ENCODE measurements at places on chromosomes 7 and 10.

DNA sequence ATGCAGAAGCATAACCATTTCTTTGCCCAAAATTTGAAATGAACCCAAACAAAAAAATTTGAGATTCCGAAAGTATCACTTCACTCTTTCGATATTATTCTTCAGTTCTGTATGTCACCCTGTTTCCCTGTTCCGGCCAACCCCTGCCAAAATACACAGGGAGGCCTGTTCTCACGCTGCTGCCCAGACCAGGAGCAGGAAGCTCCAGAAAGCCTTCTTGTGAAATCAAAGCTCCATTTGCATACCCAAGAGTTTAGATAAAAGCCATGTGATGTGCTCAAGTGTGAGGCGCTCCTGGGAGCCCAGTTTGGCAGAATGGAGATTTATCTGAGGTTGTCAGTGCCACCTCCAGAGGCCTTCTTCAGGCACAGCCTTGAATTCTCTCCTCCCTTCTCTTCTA, 236.2 kb downstream of the FGFR2 start:
- no peak for DNase-seq

DNA sequence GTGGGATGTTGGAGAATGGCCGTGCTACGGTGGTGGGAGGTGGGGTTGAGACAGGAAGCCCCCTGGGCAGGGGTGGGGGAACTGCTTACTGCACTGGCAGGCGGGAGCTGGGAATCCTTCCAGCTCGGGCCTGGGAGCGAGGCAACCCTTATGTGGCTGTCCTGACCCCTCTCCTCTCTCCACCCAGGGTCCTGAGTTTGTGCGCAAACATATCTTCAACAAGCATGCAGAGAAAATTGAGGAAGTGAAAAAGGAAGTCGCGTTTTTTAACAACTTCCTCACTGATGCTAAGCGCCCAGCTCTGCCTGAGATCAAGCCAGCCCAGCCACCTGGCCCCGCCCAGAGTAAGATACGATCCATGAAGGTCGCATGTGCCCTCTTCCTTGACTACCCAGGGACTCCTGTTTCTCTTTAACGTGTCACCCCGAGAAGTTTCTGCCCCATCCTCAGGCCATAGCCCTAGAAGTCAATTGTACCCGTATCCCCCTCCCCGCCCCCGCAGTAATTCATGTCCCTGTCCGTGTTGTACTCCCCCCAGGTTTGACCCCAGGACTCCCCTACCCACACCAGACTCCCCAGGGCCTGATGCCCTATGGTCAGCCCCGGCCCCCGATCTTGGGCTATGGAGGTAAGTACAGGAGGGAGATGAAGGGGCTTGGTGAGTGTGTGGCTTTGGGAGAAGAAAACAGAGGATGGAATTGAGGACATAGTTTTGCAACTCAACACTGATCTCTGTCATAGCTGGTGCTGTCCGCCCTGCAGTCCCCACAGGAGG, 1.8 kb downstream of the UFSP1 start:
- DNase-seq: peak; percentile 63

DNA sequence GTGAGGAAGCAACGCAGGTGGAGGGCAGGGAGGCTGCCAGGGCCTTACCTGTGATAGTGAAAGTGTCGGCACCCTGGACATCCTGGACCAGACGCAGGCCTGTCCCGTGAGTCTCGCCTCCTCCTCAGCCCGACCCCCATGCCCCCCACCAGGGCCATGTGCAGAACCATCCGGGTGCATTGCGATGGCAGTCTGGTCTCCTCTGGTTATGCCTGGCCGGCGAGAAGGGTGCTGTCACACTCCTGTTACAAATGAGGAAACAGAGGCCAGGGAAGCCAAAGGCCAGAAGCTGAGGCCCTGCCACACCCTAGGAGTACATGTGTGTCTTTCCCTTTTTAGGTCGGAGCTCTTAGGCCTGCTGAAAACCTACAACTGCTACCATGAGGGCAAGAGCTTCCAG, 7.2 kb downstream of the DEPP1 start:
- no peak for DNase-seq

DNA sequence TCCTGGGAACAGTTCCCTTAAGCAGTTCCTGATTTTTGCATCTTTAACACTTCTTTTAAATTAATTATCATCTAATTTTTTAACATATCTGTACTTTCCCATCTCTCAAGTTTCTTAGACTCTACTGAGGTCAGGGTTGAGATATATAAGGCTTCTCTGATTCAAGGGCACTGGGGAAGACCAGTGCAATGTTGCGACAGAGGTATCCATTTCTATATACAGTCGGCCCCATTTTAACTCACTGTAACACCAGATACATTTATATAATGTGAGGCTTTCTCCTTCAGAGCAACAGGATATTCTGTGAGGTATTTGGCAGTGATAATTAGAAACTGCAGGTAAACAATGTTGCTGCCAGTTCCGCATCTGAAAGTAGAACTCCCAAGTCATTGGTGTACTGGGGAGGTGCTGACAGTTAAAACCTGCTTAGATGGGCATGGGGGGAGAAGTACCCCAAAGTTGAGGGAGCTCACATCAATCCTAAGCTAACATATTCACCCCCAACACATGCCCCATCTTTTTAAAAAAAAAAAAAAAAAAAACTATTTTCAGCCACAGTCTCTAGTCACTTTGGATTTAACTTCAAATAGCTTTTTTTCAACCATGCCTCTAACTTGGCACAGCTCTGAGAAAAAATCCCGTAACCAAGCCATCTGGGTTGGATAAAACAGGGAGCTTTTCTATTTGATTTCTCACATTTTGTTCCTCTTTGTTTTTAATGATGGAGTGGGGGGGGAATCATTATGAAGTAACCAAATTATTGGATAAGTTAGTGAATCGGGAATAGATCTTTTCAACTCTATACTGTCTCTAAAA, 62.9 kb downstream of the REEP3 start:
- DNase-seq: no peak

DNA sequence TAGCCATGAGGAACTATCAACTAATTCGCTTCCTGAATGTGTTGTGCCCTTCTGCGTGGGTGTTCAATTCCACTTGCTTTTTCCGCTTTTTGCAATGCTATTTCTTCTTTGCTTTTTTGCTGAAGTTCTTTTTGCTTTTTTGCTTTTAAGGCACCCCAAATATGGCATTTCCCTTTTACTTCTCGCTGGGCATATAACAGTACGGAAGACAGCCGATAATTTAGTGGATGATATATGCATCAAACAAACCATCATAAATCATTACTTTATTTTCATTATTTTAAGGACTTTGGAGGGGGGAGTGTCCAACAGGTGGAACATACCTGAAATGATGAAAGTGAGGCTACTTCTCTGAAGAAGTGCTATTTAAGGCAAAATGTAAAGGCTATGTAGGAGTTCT, 277.0 kb upstream of the MTPN start:
- DNase-seq: no peak

GRCh38 chr7:120442838-120443237, 169.9 kb downstream of the KCND2 start:
- no peak for DNase-seq

GRCh38 chr7:121034929-121035328, 46.4 kb downstream of the CPED1 start:
- no peak for DNase-seq

DNA sequence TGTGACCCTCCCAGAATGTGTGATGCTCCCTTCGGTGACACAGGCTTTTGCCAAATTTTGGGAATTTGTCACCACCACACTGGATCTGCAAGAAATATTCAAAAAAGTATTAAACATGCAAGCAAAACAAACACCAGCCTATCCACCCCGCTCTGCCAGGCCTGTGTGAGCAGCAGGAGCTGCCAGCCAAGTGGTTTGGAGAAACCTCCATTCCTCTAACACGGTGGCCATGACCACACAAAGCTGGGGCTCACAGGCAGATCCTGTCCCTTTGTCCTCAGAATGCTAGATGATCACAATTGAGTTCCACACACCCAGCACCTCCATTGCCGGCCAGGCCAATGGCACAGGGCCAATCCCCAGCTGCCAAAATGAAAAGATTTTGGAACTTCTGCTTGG, 261.9 kb upstream of the PPP2R2D start:
- no peak for DNase-seq

DNA sequence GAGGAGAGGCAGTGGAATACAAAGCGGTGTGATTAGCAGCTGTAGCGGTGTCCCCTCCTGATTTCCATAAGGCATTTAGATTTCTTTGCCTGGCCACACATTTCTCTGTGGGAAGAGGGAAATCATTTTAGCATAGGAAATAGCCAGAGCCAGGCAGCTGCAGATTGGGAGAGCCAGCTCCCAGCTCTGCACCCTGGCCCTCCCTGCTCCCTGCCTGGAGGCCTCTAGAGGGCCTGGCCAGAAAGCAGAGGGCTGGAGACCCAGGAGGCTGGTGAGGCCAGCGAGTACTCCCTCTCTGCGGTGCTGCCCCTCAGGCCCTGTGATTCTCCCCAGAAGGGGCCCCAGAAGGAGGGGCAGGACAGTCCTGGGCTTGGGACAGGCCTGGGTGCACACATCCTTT, 85.7 kb downstream of the C10orf105 start:
- DNase-seq: no peak

GRCh38 chr7:28418966-28419365, 6.6 kb downstream of the CREB5 start:
- DNase-seq: no peak

- DNase-seq: no peak
Measured at GRCh38 chr7:49787980-49788379, 14.5 kb downstream of the VWC2 start.

- no peak for DNase-seq
Measured at GRCh38 chr7:116478834-116479233, 20.7 kb upstream of the CAV2 start.

DNA sequence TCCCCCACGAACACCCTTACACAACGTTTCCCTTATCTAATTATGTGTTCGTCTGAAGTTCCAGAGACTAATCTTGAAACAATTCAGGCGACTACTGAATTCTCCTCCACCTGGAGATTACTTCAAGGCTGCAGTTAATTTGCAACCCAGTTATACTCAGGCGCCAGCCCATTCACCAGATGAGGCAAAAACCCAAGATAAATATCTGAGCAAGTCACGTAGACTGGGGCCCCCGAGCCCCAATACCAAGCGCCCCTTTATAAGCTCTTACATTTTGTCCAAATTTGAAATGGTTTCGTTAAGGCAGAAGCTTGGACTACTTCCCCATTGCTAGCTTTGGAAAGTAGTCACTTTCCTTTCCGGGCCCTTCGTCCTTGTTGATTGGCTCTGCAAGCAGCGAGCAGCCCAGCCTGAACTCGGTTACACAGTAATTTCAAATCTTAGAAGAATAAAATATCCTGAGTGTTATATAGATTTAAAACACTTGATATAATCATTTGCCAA, 1.2 kb downstream of the TPK1 start:
- peak; percentile 39 for DNase-seq

DNA sequence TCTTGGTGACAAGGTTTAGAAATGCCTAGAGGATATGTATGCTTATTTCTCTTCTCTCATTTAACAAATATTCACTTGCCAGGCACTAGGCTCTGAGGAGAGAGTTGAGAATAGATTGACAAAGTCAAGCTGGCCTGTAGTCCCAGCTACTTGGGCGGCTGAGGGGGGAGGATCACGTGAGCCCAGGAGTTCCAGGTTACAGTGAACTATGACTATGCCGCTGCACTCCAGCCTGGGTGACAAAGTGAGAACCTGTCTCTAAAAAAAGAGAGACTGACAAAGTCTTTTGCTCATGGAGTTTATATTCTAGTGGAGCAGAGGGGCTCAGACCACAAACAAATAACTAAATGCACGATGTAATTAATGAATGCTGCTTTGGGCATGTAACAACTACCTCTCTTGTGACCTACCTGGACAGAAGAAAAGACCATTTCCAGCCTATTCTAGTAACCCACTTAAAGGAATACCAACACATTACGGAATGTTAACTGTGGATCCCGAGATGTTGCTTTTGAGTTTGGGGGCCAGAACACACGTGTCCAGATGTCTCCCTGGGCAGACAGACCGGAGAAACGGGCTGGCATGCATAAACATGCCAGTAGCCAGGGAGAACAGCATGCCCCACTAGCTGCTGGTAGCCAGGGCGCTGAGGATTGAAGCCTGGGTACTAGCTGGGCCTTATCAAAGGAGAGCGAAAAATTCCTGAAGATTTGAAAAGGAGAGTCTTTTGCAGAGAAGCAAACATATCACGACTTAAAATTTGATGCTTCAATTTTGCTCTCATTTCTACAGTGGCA, 2.6 kb upstream of the BMPR1A start:
- no peak for DNase-seq

- DNase-seq: no peak
Measured at GRCh38 chr7:105831302-105831620, 45.1 kb downstream of the ATXN7L1 start.

GRCh38 chr7:67618556-67619162, 622.0 kb downstream of the TYW1 start:
- DNase-seq: no peak

- no peak for DNase-seq
Measured at GRCh38 chr7:37759526-37759925, 76.0 kb downstream of the GPR141 start.

GRCh38 chr10:117271427-117271826, 30.5 kb downstream of the SLC18A2 start:
- no peak for DNase-seq

DNA sequence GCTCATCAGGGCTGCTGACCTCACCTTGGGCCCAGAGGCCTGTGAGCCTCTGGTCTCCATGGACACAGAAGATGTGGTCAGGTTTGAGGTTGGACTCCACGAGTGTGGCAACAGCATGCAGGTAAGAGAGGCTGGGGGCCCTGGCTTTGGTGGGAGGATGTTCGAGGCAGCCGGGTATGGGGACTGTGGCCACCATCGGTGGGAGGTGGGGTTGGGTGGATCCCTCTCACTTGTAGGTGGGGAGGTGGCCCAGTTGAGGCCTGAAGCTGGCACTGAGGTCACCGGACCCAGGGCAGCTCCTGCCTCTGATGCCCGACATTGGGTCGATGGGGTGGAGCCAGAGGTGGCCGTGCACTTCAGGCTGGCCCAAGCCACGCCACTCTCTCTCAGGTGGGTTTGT, 406 bp downstream of the ZP3 start:
- DNase-seq: no peak

- DNase-seq: peak; percentile 63
Measured at GRCh38 chr7:106345421-106346166, 60.8 kb upstream of the NAMPT start.

- no peak for DNase-seq
Measured at GRCh38 chr10:113007821-113008220, 57.8 kb downstream of the TCF7L2 start.

GRCh38 chr10:118496525-118496924, 98.9 kb downstream of the PRLHR start:
- DNase-seq: no peak

GRCh38 chr7:76400248-76400647, 9.2 kb downstream of the SSC4D start:
- DNase-seq: no peak

GRCh38 chr7:116984511-116984910, 31.2 kb downstream of the ST7 start:
- no peak for DNase-seq

GRCh38 chr10:33719005-33719703, 384.7 kb upstream of the NRP1 start:
- DNase-seq: no peak

Data from activated T-cell treated with anti-CD3 and anti-CD28 coated beads, Interleukin-2, amount 50 U/mL, for 48 hours (primary cell).